ENCODE measurements at places on chromosomes 1 and 21.

- no peak for DNase-seq
Observed at GRCh38 chr1:5311634-5312292, 657.4 kb downstream of the AJAP1 start.

DNA sequence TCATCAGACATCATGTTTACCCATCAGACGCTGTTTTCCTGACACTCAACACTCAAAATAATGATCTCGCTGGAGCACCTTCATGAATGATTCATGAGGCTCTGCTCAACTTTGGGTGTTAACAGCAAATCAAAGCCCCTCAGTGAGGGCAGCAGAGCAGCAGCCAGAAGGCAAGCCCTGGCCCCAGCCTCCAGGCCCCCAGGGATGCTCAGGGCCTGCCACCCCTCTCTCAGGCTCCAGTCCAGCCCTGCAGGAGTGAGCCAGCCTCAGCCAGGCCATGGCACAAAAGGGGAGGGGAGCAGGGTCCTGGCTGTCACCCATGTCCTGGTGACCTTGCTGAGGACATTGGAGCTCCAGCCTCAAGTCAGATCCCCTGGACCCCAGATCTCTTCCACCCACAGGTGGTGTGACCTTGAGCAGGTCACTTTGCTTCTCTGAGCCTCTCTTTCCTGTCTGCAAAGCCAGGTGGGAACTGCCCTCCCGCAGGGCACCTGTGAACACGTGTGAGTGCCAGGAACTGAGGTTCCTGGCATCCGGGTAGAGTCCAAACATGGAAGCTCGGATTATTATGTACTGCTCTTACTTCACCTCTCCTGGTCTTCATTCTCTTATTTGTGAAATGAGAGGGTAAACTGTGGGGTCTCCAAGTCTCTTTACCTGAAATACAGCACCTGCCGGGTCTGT lies 161.6 kb upstream of the VAMP3 start:
- no peak for DNase-seq

GRCh38 chr1:223008808-223009207 lies 134.2 kb downstream of the TLR5 start:
- no peak for DNase-seq

- DNase-seq = no peak
Observed at GRCh38 chr1:11061652-11062365, 2.0 kb upstream of the SRM start.

GRCh38 chr1:109886827-109887226 lies 23.8 kb upstream of the CSF1 start:
- no peak for DNase-seq

DNA sequence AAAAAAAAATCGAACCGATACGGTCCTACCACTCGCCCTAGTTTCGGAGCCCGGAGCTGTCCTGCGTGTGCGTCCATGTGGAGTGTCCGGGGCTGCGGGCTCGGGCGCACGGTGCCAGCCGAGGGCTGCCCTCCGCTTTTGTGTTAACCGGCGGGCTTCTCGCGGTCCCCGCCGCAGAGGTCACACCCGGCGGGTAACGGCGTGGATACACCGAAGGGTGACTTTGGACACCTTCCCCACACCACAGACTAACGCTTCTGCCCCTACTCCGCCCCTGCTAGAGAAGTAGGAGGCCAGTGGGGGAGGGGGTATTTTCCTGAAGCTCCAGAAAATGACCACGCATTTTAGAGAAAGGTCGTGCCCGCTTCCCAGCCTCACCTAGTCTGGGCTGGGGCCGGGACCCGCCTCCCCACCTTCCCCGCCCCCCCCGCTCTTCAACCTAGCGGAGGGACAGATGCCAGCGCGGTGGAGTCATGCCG lies 609 bp upstream of the ATF3 start:
- DNase-seq = no peak

DNA sequence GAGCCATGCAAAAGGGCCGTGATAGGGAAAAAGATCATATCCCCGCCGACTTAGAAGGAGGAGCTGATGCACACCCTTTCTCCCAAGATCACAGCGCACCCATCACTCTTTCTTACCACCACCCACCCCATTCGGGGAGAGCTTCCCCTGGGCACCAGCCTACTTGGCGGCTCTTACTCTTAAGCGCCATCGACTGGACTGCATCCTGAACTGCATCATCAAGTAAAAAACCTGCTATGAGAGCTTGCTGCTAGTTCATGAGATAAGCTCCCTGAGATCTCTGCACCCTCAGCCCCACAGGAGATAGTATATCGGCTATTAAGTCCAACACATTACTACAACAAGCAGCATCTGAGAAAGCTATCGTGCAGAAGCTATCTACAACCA lies 125.1 kb downstream of the BARHL2 start:
- no peak for DNase-seq

DNA sequence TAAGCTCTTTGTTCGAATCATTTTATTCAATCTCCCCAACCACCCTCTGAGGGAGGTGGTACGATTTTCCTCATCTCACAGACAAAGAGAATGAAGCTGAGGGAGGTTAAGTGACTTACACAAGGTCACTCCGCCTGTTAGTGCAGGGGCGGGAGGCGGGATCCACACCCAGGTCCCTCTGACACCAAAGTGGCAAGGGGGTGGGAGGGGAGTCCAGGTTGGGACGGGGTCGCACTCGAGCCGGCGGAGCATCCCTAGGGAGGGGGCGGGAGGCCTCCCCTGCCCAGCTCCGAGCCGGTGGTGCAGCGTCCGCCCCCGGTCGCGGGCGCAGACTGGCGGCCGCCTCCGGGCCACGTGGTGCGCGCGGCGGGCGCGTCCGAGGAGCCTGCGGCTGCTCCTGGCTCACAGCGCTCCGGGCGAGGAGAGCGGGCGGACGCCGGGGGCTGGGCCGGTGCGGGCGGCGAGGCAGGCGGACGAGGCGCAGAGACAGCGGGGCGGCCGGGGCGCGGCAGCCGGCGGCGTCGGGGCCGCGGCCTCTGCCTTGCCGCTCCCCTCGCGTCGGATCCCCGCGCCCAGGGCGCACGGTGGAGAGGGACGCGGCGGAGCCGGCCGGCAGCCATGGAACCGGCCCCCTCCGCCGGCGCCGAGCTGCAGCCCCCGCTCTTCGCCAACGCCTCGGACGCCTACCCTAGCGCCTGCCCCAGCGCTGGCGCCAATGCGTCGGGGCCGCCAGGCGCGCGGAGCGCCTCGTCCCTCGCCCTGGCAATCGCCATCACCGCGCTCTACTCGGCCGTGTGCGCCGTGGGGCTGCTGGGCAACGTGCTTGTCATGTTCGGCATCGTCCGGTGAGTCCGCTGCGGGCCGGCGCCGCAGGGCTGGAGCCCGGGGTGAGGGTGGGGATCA lies at the start of gene OPRD1:
TSS of gene OPRD1 (plus strand) at position 405 of the 903 bp plus-strand sequence. CDS start at position 619, 214 bp downstream.
- no peak for DNase-seq

DNA sequence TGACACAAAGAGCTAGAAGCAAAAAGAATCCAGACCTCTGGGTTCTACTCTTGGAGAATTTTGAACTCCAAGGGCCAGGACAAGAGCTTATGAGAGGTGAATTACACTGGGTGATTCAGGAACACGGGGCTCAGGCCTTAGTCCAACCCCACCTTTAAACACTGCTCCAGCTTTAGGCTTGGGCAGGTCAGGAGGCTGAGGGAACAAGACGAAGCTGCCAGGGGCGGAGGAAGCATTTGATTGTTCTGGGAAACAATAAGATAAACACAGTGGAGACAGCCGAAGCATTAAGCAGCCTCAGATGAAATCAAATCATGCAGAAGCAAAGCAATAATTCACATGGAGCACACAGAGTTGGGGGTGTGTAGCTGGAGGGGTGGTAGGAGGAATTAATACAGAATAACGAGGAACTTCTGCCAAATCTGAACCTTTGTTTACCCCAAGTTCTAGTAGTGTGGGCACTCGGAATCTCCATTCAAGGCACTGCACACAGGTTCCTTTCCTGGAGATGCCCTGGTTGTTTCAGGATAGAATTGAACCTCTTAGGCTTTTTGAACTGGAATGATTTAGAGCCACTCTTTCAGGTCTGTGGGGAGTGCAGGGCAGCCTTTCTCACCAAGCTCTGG lies 93.2 kb downstream of the PLXNA2 start:
- no peak for DNase-seq

DNA sequence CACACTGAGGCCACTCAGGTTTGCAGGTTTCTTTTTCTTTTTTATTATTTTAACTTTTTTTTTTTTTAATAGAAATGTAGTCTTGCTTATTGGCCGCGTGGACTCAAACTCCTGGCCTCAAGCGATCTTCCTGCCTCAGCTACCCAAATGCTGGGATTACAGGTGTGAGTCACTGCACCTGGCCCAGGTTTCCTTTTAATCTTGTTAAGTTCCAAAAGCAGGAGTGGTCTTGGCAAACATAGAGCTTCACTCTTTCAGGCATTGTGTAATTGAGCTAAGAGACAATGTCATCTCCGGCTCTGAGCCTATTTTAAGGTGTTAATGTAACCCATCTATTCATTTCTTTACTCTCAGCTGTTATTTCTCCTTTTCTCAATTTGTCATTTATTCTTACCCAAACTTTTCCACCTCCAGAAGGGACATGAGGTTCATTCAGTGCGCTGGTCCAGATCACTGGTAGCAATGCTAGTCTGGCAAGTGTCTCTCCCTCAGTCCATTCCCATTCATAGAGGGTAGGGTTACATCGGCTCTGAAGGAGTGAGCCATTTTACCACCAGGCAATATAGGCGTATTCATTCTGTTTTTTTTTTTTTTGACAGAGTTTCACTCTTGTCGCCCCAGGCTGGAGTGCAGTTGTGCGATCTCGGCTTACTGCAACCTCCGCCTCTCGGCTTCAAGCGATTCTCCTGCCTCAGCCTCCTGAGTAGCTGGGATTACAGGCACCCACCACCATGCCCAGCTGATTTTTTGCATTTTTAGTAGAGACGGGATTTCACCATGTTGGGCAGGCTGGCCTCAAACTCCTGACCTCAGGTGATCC lies 11.3 kb upstream of the MFSD2A start:
- DNase-seq = no peak

- no peak for DNase-seq
Observed at GRCh38 chr1:25198663-25199252, 33.5 kb downstream of the SYF2 start.

DNA sequence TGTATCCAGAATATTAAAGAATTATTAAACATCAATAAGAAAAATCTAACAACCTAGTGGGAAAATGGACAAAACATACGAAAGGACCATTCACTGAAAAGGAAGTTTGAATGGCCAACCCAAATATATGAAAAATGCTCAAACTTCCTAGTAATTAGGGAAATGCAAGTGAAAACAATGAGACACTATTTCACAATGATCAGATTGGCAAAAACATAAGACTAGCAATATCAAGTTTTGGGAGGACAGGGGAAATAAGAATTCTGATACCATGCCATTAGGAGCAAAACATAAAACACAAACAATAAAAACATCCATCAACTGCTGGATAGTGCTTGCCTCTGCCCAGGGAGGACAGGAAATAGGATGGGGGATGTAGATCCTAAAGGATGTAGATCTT lies 14.3 kb downstream of the XCL2 start:
- no peak for DNase-seq

- DNase-seq = no peak
Observed at GRCh38 chr1:200767321-200767720, 28.6 kb downstream of the CAMSAP2 start.

DNA sequence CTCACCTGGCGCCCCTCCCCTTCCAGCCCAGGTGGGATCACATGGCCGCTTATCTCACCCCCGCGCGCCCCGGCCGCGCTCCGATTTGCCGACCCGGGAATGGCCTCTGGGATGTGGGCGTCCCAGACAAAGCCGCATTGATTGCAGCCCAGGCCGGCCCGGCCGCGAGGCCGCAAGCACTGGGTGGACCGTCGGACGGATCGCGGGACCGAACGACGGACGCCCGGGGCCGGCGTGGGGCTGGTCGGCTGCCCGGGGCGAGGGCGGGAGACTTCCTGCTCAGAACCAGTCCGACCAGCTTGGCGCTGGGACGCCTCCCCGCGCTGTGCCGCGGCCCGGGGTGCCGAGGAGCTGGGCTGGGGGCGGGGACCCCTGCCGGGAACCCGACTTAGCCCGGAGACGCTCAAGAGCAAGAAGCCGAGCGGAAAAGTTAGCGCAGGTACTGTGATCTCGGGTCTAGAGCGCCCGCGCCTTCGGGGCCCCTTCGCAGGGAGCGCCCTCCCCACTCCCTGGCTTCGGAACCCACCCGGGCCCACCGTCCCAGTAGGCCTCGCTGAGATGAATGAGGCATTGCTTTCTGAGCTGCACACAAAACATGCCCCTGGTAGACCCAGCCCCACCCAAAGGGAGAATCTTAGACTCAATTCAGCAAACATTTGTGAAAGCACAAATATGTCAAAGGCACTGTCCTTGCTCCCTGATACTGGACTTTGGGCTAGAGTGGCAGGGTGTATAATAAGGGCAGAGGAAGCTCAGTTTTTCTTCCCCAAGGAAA lies 415 bp upstream of the LAD1 start:
- DNase-seq = no peak

DNA sequence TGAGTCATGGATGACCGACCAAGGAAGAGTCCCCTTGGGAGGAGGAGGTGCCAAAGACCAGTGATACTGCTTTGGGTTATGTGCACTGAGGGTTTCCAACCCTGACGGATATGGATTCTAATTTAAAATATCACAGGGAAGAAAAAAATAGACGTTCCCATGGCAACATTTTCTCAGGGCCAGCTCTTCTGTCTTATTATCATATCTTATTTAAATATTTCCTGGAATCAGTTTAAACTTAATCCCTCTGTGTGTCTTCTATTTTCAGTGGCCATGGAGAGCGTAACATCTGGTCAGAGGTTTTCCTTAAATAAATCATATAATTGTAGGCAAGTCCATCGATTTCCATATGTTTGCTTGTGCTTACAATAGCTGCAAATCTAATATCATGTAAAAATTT lies 205.4 kb upstream of the FMN2 start:
- DNase-seq = no peak

DNA sequence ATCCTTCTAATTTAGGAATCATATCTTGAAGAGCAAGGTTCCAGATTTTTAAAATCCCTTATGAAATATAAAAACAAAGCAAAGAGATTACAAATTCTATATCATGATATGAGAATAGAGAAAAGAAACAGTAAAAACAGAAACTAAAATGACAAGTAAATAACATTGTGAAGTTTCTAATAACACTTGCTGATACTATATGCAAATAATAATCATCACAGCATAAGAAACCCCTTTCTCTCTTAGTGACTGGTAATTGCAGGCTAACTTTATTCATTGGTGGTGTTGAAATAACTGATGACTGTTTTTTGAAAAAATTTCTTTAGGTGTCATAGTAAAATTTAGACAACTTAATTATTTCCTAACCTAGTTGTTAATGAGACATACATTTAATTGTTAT lies 281.6 kb downstream of the PLA2G4A start:
- no peak for DNase-seq

All from T-helper 22 cell (primary cell).